ENCODE measurements at places on chromosomes 3 and 15.

DNA sequence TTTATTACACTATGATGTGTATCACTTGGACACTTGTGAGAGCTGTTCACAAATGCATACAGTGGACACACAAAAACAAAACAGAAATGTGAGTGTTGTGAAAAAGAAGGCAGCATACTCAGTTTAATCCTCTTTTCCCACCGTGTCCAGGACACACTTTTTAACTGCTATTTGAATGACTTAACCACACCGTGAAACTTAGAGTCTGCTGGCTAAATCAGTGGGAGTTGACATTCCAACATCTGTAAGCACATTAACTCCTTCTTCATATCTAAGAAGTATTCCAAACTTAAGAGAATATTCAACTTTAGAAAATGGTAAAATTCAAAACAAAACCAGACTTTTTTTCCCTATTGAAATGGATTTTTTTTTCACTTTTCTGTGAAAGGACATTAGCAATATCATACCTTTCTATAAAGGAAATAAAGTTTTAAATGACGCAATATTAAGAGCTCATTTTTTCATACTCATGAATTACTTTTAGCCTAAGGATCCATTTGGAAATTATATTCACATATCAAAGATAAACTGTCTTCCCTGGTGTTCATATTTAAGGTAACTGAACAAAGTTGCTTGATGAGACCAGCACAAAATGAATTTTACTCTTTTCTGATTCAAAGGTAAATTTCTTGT lies 316.6 kb downstream of the RBMS3 start:
- DNase-seq: no peak

- no peak for DNase-seq
These were observed 291.6 kb upstream of the CFAP20DC start for GRCh38 chr3:59341459-59341858.

GRCh38 chr3:152664766-152665165 lies 170.2 kb upstream of the P2RY1 start:
- no peak for DNase-seq

DNA sequence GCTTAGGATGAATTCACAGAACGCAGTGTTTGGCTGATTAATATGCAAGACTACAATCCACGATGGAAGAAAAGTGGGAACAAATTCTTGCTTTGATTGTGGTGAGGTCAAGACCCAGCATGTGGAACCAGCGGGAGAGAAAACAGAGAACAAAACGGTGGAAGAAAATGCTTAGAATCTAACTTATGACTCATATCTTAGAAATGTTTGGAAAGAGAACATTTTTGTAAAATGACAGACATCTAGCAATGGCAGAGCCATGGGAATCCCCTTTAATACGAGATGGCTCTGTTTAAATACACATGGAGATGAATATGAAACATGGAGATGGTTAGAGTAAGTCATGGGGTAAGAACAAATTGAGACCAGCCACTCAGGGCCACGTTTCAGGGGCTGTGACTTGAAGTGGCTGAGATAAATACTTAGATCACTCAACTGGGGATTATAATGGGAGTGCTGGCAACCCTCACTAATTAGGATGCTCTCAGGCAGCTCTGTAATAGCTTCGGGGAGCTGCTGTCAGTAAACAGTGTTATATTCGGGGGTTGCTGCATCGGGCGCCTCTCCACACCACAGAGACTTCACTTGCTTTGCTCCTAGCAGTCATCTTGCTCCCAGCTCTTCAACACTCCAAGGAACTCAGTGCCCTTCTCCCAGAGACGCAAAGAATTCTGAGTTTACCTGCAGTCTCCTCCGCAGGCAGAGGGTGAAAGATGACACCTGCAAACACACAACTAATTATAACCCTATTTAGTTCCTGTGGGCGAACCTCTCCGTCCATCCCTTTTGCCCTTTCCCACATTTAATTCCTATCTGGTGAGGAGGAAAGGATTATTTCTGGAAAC lies 68.0 kb upstream of the ONECUT1 start:
- no peak for DNase-seq

DNA sequence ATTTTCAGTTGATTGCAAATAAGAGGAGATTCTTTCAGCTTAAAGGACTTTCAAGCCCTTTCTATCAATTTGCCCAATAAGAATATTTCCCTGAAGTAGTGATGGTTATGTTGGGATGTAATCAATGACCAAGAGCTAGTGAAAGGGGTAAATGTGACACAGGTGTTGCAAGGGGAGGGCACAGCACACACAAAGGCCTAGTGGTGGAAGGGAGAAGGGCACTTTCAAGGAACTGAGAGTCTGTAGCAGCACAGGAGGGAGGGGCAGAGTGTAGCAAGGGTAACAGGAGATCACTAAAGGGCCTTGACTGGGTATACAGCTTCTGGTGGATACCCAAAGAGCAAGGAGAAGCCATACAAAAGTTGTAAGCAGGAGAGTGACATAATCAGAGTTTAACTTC lies 217.8 kb upstream of the ARHGEF26 start:
- DNase-seq: no peak
